ENCODE measurements at places on chromosomes 2 and 18.

GRCh38 chr2:52881606-52882005 lies 886.0 kb upstream of the CHAC2 start:
- no peak for DNase-seq

DNA sequence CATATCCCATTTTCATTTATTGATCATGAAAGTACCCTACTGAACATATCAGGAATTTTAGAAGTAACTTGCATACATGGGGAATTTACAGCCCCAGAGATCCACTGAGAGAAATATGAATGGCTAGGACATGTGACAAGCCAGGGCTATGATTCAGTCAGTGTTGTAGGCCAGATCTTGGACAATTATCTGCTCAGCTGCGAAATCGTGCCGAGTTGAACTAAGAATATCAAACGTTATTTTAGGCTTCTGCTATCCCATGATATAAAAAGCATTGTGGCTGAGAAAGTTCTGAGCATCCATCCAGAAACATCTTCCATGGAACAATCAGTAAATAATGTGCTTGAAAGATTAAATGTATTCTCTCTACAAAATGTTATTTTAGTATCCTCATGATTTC lies 85.7 kb upstream of the UNC80 start:
- no peak for DNase-seq

DNA sequence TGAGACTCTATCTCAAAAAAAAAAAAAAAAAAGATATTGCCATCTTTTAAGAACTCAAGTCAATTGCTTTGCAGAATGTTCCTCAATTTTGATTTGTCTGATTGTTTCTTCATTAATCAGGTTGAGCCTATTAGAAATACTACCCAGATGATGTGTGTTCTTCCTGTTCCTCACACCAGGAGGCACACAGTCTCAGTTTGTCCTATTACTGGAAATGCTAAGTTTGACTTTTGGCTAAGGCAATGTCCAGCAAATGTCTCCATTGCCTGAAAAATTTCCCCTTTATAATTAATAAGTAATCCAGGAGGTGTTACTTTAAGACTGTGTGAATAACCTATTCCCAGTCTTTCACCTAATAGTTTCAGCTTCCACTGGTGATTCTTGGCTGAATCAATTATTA lies 28.4 kb downstream of the BOLA3 start:
- no peak for DNase-seq

- no peak for DNase-seq
Observed at GRCh38 chr2:222380456-222380855, 43.9 kb upstream of the SGPP2 start.

Data from memory B cell (primary cell).